ENCODE measurements at places on chromosomes 1 and 21.
A peak's percentile ranks its signal among the peaks of the same experiment; 100 is the strongest.

GRCh38 chr1:61125263-61125662, 42.9 kb downstream of the NFIA start:
- DNase-seq = no peak

- no peak for DNase-seq
Measured at GRCh38 chr1:114131526-114132220, 22.0 kb downstream of the SYT6 start.

- DNase-seq = peak; percentile 19
Measured at GRCh38 chr1:1432951-1433803, 2.3 kb upstream of the VWA1 start.

DNA sequence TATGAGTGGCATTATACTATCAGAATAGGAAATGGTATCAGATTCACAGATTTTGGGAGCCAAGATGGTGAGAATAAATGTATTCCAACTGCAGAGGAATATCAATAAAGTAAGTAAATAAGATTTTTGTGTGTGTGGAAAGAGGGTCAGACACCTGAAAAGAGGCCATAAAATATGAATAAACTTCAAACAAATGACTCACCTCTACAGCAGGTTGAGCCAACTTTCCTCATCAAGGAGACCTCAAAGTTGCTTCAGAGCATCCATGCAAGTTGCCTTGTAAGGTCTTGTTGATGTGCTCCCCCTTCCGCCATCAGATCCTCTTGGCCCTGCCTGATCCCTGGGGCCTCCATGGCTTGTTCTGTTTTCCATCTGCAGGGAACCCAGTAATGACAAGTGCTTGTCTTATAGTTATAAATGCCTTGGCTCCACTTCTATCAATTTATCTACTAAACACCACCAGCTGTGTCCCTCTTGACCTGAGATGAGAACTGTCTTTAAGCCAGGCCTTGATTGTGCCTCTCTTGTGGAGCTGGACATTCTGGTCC, 775.6 kb downstream of the LTN1 start:
- DNase-seq = no peak

- no peak for DNase-seq
Measured at GRCh38 chr1:111729271-111729921, 9.8 kb downstream of the INKA2 start.

GRCh38 chr21:35911412-35912191, 148.7 kb downstream of the SETD4 start:
- no peak for DNase-seq

GRCh38 chr1:68623700-68624099, 126.8 kb upstream of the DEPDC1 start:
- no peak for DNase-seq

DNA sequence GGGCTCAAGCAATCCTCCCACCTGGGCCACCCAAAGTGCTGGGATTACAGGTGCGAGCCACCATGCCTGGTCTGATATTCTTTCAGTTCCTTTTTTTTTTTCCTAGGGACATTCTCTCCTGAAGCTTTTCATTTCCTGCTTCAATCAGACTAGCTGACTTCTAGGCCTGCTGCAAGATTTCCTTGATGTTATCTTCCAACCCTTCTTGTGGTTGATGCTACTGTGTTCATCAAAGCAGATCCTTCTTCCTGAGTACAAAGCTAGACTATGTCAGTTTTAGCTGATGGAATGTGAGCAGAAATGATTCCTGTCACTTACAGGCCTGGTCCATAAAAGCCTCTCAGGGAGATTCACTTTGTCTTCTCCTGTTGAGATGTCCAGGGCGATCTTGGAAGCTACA, 146.4 kb downstream of the CDC7 start:
- DNase-seq = no peak

GRCh38 chr1:15014516-15014915, 139.0 kb upstream of the TMEM51 start:
- DNase-seq = no peak

DNA sequence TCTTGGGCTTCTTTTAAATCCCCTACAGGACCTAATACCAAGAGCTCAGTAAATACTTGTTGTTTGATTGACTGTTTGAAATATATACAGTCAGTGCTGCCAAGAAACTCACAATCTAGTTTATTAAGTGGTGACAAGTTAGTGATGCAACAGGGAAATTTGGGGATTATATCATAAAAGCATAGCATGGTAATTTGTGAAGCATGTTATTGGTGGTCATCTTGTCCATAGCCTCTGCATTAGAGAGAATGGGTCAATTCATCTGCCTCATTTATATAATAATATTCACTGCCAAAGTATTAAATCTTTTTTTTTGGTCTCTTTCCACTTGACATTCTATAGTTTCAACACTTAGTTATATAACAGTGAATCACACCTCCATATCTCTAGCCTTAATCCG, 138.2 kb upstream of the SPAG17 start:
- DNase-seq = no peak

DNA sequence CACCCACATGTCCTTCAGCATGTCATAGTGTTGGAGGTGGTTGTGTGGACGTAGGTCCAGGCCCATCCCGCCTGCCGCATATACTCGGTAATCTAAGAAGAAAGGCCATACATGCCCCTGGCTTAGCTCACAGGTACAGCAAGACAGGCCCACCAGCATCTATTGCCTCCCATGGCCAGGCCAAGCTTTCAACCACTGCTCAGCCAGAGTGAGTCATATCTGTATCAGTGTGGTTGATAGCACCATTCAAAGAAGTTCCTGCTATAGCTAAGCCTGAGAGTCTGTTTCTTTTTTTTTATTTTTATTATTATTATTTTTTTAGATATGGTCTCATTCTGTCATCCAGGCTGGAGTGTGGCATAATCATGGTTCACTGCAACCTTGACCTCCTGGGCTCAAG, 17.0 kb downstream of the KLHDC8A start:
- no peak for DNase-seq

DNA sequence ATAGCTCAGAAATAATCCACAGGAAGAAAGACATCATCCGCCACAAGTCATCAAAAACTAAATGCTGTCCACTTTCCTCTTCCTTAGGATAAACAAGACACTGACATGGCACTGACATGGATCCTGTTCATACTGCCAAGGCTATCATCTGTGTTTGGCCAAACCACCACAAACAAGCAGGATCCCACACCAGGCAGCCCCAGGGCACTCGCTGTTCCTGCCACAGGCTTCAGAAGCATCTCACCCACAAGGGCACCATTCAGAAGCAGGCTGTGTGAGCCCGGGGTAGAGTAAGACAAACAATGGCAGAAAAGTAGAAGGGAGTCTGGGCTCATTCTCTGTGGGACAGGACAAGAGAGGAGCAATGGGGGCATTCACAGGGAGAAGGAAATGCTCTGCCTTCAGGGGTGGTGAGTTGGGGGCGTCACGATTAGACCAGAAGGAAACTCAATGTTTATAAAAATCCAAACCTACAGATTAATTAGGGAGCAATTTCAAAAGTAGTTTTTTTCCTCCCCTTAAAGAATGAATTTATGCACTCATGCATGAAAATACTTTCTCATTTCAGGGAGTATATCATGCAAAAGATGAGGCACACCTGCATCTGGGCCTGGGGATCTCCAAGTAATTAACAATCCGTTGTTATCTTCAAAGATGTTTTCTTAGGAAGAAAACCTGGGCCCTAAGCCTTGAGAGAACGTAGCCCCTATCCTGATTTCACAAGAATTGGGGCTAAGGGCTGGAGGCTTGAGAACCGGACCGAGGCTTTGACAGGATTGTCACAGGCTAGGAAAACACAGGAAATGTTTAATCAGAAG, 43.3 kb upstream of the ATP1A1 start:
- no peak for DNase-seq

DNA sequence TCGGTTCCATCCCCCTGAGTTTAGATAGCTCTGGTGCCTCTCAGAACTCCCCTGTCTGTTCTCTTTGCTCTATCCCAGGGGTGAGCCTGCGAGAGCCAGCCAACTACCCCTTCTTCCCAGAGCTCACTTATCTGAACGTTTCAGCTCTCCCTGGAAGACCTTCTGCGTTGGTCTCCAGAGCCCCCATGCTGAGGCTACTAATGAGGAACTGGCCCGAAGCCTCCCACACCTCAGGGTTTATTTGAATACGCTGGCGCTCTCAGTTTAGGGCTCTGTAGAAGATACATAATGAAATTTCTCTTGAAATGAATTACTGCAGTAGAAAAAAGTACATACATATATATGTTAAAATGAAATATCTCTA, 43.5 kb downstream of the TCEANC2 start:
- no peak for DNase-seq

DNA sequence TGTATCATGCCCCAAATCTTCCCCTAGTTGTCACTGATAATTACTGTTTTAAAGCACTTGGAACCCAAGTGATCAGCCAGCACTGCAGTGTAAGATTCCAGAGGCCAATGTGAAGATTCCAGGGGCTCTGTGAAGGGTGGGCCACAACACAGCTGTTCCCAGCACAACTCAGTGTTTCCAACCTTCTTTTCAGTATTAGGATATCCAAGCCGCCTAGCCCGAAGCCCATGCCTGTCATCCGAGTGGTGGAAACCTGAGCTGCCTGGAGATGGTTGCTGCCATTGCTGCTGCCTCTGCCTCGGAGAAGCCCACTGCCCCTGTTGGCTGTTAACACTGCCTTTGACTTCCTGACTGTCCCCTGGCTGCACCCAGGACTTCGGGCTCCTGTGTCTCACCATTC, 30.4 kb upstream of the SNX27 start:
- no peak for DNase-seq

Measured in NCI-H774 (cell line).